A172 (cell line): ENCODE measurements at places on chromosomes 3 and 15. TPM values are rescaled to one million over a fixed set of nuclear protein-coding genes. Genes with fewer than 3 reads are reported as not detected.
A peak's percentile ranks its signal among the peaks of the same experiment; 100 is the strongest.

SEMA3G gene
- 0.05 and 0.07 TPM in 2 replicates for total RNA-seq

ATP2B2 gene
- 0.12 and 0.50 TPM in 2 replicates for total RNA-seq

CHRM5 gene
- 0.02 TPM in 1 of 2 replicates, not detected in the other for total RNA-seq

DIPK2A gene
- 18.3 and 22.2 TPM in 2 replicates for total RNA-seq

NDUFB5 gene
- 316 and 319 TPM in 2 replicates for total RNA-seq

CCR8 gene
- not detected in 2 replicates for total RNA-seq

TRIM42 gene
- total RNA-seq: not detected in 2 replicates

CPLX3 gene
- not detected in 2 replicates for total RNA-seq

GRCh38 chr15:92520914-92521623 is 127.4 kb downstream of the ST8SIA2 start:
- DNase-seq: no peak

- no peak for DNase-seq
These were observed 48.7 kb downstream of the ZPLD1 start for GRCh38 chr3:102483556-102483955.

DNA sequence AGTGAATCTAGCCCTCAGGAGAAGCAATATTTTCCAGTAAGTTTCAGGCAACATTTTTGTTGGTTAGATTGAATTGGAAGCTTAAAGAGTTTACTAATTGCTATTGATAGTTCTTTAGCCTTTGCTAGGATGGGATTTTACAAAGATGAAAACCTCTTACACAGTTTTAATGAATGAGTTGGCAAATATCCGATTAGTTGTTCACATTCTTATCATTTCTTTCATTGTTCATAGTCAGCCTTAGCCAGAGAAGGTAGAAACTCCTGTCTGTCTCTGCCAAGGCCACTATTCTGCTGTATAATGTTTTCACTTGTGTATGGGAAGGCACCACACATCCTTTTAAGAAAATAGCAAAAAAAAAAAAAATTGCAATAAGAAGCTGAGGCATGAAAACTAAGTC is 222.0 kb upstream of the MANF start:
- no peak for DNase-seq

GRCh38 chr3:16335772-16336645 is 71.0 kb downstream of the OXNAD1 start:
- DNase-seq: no peak

DNA sequence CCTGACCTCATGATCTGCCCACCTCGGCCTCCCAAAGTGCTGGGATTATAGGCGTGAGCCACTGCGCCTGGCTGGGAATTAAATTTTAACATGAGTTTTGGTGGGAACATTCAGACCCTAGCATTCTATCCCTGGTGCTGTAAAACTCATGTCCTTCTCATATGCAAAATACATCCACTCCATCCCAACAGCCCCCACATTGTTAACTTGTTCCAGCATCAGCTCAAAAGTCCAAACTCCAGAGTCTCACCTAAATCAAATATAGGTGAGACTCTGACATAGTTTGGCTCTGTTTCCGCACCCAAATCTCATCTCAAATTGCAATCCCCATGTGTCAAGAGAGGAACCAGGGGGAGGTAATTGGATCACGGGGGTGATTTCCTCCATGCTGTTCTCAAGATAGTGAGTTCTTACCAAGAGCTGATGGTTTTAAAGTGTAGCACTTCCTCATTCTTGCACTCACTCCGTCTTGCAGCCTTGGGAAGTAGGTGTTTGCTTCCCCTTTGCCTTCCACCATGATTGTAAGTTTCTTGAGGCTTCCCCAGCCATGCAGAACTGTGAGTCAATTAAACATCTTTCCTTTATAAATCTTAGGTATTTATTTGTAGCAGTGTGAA is 96.2 kb upstream of the PLCL2 start:
- no peak for DNase-seq

DNA sequence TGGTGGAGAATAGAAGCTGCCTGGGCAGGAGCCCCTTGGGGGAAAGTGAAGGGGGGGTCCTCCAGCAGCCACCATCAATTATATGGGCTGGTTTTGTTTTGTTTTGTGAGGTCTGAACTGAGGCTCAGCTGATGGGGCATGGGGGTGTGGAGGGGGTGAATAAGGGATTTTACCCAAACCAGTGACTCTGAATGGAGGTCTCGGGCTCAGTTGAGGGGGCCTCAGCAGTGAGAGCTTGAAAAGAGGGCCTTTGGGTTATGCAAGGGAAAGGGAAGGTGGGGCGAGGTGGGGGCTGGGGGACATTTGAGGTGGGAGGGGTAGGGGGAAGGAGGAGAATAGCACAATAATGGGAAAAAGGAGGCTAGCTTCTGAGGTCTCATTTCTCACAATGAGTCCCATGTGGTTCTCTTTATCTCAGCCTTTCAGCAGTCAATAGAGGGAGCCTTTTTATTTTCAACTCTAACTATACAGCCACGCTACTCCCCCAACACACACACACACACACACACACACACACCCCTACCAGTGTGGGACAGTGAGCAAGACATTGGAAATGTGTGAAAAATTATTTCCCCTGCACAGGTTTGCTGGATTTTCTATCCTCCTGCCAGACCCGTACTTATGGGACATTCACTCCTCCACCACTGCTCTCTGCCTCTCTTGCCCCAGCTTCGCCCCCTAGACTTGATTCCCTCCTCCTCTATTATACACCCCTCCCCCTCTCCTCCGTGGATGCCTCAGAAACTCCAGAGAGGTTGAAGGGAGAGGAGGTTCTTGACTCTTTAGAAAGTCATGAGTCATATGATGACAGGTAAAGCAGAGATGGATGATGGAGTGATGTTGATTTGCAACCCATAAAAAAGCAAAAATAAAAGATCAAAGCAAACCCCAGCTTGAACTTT is 96.0 kb downstream of the GTPBP8 start:
- no peak for DNase-seq

DNA sequence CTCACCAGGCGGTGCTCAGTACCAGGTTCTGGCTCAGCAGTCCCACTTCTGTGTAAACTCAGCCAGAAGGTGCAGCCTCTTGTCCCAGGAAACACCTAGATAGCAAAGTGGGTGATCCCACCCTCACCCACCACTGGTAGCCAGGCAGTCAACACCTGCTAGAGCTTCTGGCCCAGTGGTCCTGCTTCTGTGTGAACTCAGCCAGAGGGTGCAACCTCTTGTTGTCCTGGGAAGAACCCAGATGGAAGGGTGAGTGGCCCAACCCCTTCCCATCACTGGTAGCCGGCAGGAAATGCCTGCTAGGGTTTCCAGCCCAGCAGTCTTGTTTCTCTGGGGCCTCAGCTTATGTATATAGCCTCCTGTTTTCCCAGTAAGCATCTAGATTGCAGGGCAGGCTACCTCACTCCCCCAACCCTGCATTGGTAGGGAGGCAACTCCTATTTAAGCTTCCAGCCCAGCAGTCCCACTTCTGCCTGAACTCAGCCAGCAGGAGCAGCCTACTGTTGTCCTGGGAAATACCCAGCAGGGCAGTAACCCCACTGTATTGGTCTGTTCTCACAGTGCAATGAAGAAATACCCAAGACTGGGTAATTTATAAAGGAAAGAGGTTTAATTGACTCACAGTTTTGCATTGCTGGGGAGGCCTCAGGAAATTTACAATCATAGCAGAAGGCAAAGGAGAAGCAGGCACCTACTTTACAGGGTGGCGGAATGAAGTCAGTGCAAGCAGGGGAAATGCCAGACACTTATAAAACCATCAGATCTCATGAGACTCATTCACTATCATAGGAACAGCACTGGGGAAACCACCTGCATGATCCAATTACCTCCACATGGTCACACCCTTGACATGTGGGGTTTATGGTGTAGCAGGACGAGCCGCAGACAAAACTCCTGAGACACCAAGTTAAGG is 110.6 kb downstream of the DTWD1 start:
- DNase-seq: no peak

DNA sequence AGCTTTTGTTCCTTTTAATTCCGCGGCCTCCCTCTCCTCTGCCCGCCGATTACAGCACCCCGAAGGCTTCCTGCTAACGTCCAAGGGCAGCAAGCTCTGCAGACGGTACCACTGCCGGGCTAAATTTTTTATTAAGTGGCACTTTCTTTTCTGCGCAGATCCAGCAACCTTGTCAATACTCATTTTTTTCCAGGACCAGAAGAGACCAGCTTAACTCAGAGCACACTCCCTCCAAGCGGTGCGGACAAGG is 542 bp upstream of the MEIS2 start:
- DNase-seq: no peak

DNA sequence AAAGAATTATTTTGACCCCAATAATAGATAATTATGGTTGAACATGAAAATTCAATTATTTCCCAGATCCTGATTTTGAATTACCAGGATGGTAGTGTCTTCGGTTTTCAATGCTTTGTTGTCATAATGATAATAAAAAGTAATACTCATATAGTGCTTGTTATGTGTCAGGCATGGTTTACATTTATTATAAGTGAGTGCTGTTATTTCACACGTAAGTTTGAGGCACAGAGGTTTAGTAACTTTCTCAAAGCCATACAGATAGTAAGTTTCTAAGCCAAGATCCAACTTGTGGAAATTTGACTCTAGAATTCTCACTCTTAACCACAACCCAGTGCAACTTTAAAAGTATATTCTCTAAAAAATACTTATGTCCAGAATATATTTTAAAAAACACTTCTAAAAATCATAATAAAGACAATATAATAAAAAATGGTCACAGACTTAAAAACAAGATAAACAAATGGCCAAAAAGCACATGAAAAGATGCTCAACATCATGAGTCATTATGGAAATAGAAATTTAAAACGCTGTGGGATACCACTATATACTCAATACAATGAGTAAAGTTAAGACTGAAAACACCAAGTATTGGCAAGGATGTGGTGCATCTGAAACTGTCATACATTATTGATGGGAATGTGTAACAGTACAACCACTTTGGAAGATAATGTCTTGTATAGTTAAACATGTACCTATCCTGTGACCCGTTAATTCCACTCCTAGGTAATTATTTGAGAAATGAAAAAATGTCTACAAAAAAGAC is 45.2 kb downstream of the SPRED1 start:
- DNase-seq: no peak

GRCh38 chr3:15541371-15541770 is 19.9 kb upstream of the COLQ start:
- DNase-seq: no peak

DNA sequence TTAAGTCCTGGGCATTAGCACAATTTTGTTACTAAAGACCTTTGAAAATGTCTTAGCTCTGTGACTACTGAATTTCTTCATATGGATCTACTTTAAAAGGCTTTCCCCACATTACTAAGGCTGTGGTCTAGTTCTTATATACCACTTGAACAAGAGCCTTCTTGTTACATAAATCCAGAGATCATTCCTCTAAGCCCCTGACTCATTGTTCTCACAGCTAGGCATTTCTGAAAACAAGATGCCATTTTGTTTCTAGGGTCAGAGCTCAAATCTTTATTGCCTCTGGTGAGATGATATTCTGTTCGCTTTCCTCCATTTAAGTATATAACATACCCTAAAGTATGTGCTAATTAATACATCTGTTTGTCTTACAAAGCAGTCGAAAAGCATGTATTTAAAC is 29.8 kb upstream of the LPP start:
- no peak for DNase-seq

DNA sequence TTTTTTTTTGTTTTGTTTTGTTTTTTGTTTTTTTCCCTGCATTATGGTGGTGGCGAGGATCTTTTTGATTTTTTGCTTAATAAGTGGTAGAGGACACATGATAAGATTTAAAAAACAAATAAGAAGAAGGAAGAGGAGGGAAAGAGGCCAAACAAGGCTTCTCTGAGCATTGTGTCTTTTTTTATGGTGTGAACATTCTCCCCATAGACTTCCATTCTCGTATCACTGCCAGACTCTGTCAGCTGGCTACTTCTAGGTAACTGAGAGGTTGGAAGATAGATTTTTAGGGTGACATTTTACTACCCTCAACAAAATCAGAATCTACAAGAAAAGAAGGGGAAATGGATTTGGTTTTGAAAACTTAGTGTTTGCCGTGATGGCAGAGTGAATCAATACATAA is 3.8 kb downstream of the NLGN1 start:
- no peak for DNase-seq

DNA sequence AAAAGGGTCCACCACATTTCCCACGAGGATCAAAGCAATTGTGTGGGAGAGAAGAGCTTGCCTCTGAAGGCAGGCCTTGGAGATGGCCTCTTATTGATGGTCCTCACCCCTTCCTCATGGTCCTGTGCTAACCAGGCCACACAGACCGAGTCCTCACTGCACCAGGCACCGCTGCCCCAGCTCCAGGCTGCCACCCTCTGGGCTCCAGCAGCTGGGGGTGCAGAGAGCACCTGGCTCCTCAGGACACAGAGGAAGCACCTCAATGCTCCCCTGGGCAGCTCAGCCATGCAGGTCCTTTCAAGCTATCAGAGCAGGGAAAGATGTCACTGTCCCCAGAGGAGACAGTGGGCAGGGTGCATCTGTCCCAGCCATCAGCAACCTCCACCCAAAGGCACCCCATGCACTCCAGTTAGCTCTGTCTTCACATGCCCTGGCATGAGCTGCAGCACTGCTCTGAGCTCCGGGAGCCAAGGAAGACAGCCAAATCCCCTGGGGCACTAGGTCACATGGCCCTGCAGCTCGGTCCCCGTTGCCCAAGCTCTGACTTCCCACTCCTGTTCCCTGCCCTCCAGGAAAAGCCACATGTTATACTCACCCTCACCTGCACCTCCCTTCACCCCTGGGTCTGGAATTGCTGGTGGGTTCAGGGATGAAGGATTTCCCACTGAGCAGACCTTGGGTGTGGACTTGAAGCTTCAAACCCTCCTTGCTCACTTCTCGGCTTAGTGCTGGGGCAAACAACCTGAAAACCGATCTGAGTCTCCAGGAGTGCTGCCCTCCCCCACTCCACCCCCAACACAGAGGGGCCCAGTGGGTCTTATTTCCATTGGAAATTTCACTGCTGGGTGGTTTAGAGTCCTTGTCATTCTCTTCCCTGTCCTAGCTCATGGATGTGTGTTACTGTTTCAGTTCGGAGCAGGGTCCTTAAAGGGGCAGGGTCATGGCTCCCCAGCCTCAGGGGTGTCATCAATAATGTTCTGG is 32.6 kb downstream of the ALS2CL start:
- no peak for DNase-seq

- DNase-seq: no peak
These were observed 36.9 kb upstream of the TF start for GRCh38 chr3:133709139-133709750.

- peak; percentile 21 for DNase-seq
These were observed 69.6 kb upstream of the HRH1 start for GRCh38 chr3:11084677-11085076.

DNA sequence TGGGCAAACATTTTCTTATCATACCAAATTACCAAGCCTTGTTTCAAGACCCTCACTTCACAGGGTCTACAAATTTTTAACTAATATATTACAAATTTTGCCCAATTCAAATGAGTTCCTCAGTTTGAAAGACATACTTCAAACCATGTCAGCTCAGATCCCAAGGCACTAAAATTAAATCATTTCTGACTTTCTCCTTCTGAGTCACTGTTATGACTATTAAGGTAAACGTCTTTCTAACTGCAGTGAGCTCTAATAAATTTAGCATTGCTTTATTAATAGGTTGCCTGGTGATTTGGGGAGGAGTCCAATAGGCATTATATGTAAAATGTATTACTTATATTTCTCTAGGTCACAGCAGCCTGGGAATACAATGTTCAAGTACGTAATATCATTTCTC is 158.2 kb upstream of the ARHGEF26 start:
- DNase-seq: no peak

GRCh38 chr3:148916132-148916531 is 51.0 kb downstream of the CPA3 start:
- no peak for DNase-seq
